Suppressor macrophage treated with lipopolysaccharide for 1 hour (primary cell): ENCODE measurements at places on chromosomes 5 and 9.
A peak's percentile ranks its signal among the peaks of the same experiment; 100 is the strongest.

DNA sequence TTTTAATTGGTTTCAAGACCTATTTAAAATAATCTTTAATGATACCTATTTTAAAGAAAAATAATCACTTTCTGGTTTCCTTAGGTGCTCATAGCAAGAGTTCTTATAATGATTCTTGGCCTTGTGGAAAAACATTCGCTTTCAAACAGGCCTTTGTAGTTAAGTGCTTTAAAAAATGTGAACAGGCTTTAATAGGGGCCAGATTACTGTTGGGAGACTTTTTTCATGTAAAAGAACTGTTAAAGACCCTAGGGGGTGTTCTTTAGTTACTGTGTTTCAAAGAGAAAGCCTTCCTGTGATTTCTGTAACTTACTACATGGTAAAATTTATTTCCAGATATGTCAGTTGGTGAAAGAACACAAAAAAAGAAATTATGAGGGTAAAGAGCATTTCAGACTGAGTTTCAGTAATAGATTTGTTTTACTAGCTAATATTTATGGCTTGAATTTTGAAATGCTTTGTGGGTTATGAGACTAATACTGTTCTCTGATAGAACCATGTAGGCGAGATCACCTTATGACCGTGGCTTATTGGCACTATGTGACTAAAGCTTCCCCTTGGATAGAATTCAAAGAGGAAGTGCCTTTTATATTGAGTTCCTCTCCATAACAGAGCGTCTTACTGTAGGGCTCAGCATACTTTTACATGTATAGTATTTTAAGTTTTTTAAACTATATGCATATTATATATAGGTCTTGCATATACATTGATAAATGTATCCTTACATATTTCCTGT is 70.7 kb downstream of the CSNK1G3 start:
- DNase-seq, result peak; percentile 39

DNA sequence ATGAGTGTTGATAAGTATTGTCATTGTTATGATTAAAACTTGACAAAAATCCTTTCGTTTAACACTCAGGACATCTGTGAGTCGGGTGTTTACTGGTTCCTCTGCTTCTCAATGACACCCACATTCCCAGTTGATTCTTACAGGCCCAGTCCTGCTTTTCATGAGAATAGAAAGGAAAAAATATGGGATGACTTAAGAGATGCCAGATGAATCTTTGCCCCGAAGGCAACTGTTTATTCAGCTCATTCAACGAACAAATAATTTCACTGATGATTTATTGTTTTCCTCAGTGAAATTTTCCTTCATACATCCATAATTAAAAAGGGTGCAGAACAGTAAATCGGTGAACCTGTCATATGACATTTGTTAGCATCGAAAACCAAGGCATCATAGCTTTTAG is 452.4 kb upstream of the WWC1 start:
- no peak for DNase-seq

DNA sequence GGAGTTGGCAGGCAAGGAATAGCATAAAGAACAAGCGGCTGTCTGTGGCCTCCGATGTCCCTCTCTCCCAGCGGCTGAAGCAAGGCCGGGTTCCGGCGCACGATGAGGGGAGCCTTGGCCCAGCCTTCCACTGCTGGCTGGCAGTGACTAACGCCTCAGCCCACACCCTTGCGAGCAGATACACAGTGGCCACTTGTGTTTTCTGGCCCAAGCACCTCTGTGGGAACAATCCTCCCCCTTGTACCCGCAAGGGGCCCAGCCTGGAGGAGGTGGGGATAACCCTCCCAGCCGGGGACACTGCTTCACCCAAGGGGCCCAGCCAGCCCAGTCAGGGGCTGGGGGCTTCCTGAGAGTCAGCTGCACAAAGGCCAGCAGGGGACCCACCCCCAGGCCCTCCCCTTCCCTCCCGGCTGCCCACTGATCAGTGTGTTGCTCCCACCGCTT is 23.2 kb downstream of the STK10 start:
- DNase-seq, result no peak

- no peak for DNase-seq
Measured at GRCh38 chr5:22908129-22908528, 55.0 kb upstream of the CDH12 start.

DNA sequence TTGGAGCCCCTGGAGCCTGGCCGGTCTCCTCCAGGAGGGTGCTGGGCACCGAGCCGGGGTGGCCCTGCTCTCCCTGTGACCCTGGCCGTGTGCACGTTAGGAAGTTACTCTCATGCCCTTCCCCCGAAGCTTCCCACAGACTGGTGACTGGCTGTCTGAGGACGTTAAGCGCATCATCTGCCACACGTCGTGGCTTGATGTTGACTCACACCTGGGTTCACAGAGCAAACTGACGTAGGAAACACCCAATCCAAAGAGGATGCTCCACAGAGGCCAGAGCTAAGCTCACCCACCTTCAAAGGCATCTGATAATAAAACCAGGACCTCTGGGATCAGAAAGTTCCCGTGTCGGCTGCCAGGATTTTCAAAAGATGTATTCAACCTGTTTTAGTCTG is 152.9 kb upstream of the PHYKPL start:
- peak; percentile 87 for DNase-seq

DNA sequence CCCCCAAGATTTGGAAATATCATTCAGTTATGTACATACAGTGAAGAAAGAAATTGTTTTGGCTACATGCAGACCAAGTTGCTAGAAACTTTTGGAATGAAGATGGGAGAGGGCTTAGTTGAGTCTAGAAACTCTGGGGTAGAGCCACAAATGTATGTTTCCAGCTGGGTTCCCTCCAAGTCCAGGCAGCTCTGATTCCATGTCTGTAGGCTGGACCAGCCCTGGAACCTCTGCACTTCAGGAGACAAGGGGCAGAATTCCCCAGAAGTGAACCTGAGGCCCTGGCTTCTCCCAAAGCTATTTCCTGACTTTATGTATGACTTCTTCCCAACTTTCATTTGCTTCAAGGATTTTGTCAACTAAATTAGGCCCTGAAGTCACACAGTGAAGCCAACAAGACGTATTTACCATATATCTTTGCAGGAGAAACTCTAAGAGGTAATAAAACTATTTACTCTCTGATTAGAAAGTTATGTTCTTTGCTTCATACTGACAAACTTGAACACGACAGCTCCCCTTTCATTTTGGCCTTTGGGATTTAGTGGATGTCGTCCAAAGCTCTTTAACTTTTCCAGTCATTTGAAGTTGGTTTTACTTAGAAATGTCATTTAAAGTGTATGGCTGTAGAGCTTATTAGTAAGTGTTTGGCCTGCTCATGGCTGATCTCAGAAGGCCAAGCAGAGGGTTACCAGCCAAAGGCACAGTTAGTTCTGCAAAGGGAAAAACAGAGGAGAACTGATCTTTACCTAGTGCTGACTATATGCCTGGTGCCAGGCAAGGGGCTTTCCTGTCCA is 152.0 kb upstream of the SLC28A3 start:
- no peak for DNase-seq
